CD4-positive, alpha-beta T cell treated with Interleukin-15 for 1 hour (primary cell): ENCODE measurements at places on chromosomes 11 and 22.

- DNase-seq: no peak
Observed at GRCh38 chr11:72829178-72829577, 15.0 kb downstream of the ATG16L2 start.

DNA sequence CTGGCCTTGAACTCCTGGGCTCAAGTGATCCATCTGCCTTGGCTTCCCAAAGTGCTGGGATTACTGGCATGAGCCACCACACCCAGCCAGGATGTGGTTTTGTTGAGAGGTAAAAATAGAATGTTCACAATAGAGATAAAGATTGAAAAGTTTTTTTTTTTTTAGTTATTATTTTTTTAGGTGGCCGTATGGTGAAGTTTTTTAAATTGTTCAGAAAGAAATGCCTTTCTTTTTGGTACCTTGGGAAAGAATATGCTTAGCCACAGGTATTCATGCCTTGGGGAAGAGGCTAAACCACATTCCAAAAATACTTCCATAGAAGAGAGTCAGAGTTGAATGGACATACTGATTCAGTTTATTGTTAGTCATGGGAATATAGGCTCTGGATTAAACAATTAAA lies 143.4 kb downstream of the C11orf91 start:
- no peak for DNase-seq

- DNase-seq: no peak
Observed at GRCh38 chr11:118953265-118953664, 2.8 kb upstream of the UPK2 start.

GRCh38 chr11:112785719-112786118 lies 175.5 kb upstream of the NCAM1 start:
- no peak for DNase-seq

DNA sequence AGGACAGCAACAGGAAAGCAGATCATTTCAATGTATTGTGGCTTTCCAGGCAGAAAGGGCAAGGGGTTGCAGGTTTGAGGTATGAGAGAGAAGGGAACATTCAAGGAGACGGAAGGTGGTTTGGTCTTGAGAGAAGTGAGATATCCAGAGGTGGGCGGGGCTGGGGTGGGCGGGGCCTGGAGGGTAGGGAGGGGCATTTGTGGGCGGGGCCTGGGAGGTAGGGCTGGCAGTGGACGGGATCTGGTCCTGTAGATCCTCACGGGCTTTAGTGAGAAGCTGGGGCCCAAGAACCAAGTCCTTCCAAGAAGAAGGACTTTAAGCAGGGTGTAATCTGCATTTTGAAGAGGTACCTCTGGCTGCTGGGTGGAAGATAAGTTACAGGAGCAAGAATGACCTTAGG lies 199.2 kb downstream of the MN1 start:
- DNase-seq: no peak

GRCh38 chr11:130400781-130401483 lies 27.5 kb downstream of the ADAMTS8 start:
- DNase-seq: no peak

- DNase-seq: no peak
Observed at GRCh38 chr22:22376352-22376706, 131.7 kb downstream of the VPREB1 start.

- DNase-seq: no peak
Observed at GRCh38 chr11:103397369-103397768, 288.1 kb downstream of the DYNC2H1 start.

GRCh38 chr11:68891351-68891948 lies 12.2 kb downstream of the MRPL21 start:
- no peak for DNase-seq

DNA sequence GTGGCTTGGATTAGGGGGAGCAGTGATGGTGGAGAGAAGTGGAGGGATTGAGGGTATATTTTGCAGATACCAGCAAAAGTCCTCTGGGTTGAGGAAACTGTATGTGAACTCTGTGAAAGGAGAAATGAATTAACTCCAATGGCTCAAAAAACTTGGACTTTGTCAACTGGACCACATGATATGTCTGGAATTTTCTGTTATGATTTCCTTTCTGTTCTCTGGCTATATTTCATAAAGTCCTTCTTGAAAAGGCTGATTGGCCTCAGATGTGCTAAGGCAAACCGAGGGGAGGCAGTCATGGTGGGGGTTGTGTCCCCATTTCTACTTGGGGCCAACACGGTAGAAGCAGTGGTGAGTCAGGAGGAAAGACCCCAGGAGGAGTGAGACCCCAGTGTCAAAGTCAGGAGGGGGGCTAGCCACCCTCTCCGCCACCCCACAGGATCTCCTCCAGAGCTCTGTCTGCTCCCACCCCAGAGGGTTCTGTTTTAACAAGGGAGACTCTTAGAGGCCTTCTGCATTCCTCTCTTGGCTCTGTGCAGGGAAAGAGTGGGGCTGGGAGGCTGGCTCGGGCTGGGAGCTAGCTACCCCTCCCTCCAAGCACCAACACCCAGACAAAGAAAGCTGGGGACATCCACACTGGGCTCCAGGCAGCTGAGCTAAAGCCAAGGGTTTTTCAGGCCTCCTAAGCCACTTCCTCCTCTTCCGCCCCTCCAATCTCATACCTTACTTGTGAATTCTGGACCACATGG lies 13.8 kb downstream of the CHRDL2 start:
- DNase-seq: no peak

GRCh38 chr11:35812828-35813227 lies 131.0 kb upstream of the LDLRAD3 start:
- DNase-seq: no peak

DNA sequence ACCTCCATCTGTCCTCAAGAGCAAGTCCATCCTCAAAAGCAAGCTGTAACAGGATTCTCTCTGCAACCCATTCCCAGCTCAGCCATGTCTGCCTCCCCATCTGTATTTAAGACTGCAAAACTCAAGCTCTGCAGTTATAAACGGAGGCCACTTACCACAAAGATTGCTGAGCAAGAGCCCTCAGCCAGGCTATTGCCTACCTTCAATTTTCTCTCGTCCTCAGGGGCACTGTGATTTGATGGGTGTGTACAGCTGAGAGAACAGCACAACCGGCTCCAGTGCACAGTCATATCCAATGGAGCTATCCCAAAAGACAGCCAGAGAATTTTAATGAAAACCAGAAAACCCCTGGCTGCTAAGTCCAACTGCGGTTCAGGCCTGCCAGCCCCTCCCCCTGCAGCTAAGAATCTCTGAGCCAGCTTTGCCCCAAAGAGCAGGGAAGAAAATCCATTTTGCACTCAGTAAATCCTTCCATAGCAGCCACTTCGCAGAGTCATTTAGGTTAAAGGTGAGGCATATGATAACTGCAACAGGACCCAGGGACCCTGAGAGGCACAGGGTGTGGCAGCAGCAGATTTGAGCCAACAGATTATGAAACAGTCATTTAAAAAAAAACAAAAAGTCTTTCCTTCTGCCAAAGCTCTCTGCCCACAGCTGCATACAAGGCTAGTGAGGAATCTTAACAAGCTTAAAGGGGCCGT lies 37.6 kb downstream of the RAB30 start:
- no peak for DNase-seq
